Epithelial cell of prostate (primary cell): ENCODE measurements at places on chromosomes 2 and 18.

- DNase-seq = no peak
These were observed 20.7 kb downstream of the RBM44 start for GRCh38 chr2:237819231-237819630.

GRCh38 chr2:66901344-66901743, 466.4 kb downstream of the MEIS1 start:
- DNase-seq = no peak

DNA sequence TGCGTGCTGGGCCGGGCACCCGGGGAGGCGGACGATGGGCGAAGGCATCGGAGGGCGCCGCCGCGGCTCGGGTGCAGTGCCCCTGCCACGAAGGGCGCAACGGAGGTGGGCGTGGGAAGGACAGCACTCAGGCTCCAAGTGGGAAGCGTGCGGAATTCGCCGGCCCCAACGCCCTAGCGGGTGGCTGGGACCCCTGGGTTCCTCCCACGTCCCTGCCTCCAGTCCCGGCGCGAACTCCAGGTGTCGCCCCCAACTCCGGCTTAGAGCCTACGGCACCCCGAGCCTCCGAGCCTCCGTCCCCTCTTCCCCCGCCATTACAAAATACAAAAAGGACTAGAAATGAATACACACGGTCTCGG, 1.3 kb downstream of the CYP27C1 start:
- DNase-seq = no peak

- DNase-seq = no peak
These were observed 137.4 kb downstream of the INHBB start for GRCh38 chr2:120483355-120483754.

DNA sequence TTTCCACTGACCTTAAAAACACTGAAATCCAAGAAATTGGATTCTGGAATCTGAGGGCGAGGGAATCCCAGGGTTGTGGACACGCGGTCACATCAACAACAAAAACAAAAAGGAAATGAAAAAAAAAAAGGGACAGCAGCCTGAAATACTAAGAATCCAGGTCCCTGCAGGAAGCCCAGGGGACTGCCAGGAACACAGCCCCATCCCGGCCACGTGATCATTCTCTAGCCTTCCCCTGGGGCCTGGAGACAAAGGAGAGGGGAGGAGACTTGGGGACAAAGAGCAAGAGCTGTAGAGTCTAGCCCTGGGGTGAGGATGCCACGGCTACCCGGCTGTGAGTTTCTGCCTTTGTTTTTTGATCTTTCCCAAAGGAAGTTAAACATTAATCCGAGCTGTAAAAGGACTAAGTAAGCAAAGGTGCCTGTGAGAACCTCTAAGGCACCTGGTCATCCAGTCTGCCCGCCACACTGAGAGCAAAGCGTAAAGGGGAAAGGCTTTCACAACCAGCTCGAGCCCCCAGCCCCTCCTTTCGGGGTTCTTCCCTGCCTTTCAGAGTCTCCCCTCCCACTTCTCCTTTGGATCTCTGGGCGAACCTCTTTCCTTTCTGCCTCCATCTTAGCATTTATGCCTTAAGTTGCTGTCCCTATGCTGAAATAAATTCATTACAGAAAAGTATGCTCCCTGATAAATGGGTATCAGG, 57.9 kb upstream of the MSH2 start:
- DNase-seq = no peak

- DNase-seq = no peak
These were observed 180.8 kb downstream of the SLC8A1 start for GRCh38 chr2:40271094-40271493.

GRCh38 chr2:172991031-172991430, 84.6 kb upstream of the MAP3K20 start:
- DNase-seq = no peak

DNA sequence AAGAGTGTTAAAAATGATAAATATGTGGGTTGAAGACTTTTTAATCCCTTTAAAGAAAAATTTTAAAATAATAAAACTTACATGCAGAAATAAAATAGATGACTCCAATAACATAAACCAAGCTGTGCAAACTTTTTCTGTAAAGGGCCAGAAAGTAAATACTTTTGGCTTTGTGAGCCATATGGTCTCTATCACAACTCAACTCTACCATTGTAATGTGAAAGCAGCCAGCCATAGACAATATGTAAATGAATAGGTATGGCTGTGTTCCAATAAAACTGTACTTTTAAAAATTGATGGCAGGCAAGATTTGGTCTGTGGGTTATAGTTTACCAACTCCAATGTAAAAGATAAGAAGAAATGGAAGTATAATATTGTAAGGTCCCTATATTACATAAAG, 45.2 kb downstream of the SNED1 start:
- DNase-seq = no peak
